T-helper 9 cell (primary cell): ENCODE measurements at places on chromosomes 3 and 15.
A peak's percentile ranks its signal among the peaks of the same experiment; 100 is the strongest.

GRCh38 chr15:22967084-22967770 is 12.9 kb downstream of the CYFIP1 start:
- DNase-seq: no peak

DNA sequence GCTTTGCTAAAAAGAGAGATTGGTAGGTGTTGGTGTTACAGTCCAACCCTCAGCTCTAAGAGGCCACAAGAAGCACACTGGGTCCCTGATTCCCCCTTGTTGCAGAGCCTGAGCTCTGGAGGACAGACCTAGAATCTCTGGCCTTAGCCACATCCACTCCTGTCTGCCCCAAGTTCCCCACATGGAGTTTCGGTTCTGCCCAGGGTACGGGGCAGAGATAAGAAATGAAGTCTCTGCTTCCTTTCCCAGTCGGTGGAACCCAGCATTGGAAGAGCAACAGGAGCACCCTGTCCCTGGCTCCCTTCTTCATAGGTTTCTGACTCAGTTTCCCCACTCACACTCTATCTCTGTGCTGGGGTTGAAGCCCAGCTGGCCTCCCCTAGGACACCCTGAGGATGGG is 13.2 kb downstream of the PRR23E start:
- no peak for DNase-seq

DNA sequence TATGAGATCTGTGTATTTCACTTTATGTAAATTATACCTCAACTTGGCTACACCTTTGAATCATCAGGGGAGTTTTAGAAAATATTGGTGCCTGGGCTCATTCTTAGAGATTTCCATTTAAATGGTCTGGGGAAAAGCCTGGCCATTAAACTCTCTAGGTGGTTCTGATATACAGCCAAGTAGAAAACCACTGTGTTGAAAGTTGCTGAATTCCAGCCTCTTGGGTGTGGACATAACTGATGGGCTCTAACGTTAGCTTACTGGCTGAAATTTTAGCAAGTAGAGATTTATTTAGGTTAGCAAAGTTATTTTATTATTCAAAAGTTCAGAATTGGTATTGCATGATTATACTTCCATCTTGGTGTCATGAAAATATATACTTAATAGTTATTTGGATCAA is 84.1 kb downstream of the ATG7 start:
- DNase-seq: no peak

DNA sequence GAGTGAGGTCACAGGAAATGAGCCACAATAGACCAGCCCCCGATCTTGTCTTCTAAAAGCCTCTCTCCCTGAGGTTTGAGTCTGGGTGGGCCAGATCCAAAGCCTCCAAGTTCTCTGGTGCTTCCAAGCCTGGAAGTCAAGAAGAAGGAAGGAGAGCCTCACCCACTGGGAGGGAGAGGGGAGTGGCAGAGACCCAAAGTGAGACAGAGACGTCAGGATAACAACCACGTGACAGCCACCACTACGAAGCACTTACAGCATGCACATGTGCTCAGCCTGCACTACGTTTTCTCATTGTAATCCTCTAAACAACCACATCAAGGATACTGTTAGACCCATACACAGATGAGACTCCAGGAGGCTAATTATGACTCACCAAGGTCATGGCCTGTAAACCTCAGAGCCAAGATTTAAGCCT is 197.3 kb upstream of the LINGO1 start:
- DNase-seq: no peak

- DNase-seq: no peak
Observed at GRCh38 chr3:99920481-99921376, 103.1 kb downstream of the CMSS1 start.

DNA sequence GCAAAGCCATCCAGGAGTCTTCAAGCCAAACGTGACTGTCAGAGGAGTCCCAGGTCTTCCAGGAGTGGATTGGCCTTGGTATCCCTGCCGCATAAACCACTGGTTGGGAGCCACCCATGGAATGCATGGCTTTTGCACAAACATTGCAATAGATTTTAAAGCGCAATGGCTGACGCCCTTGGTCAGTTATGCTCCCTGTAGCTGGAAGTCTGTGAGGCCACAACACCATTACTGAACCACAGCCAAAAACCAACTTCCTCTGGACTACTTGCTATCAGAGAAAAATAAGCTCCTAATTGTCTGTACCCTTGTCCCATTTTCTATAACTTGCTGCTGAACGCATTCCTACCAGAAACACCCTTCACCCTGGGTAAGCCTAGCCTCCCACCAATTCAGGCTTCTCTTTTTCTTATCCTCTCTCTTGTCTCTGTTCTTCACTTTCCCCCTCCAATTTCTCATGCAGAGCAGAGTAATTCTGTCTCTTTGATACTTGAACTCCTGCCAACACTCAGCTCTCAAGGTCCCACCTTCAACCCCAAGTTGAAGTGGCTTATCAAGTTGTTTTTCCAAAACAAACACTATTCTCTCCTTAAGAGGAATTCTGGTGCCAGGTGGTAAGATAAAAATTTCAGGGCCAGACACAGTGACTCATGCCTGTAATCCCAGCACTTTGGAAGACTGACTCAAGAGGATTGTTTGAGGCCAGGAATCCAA is 176.4 kb upstream of the UBE2E1 start:
- DNase-seq: no peak

- no peak for DNase-seq
Observed at GRCh38 chr15:66730168-66731021, 28.4 kb downstream of the SMAD6 start.

GRCh38 chr3:33936921-33937525 is 138.6 kb downstream of the PDCD6IP start:
- no peak for DNase-seq

- no peak for DNase-seq
Observed at GRCh38 chr3:112687211-112687610, 46.3 kb upstream of the CCDC80 start.

- DNase-seq: no peak
Observed at GRCh38 chr15:100926971-100927756, 8.0 kb downstream of the LRRK1 start.

GRCh38 chr15:39925112-39925842 is 5.2 kb upstream of the GPR176 start:
- DNase-seq: no peak

GRCh38 chr3:16452261-16452660 is 61.2 kb downstream of the RFTN1 start:
- DNase-seq: no peak

DNA sequence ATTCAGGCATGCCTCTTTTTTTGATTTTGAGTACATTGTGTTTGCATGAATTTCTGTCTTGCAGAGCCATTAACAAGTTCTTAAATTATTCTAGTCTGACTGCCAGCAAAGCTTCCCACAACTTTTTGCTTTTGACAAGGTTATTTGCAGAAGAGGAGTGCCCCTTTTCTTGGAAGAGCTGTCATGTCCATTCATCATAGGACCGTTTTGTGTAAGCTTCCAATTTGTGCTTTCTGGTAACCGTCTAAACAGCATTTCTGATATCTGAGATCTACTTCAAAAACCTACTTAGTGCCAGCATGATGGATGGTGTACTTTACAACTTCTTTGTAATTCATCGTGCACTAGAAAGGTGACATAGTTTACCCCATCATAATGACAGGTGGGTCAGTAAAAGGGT is 379.7 kb downstream of the NAALADL2 start:
- no peak for DNase-seq

GRCh38 chr3:122908251-122908650 is 113.4 kb downstream of the SLC49A4 start:
- DNase-seq: no peak

- DNase-seq: peak; percentile 11
Observed at GRCh38 chr3:68007621-68008226, 353.3 kb upstream of the SUCLG2 start.

GRCh38 chr3:157683668-157684067 is 180.5 kb upstream of the VEPH1 start:
- no peak for DNase-seq

DNA sequence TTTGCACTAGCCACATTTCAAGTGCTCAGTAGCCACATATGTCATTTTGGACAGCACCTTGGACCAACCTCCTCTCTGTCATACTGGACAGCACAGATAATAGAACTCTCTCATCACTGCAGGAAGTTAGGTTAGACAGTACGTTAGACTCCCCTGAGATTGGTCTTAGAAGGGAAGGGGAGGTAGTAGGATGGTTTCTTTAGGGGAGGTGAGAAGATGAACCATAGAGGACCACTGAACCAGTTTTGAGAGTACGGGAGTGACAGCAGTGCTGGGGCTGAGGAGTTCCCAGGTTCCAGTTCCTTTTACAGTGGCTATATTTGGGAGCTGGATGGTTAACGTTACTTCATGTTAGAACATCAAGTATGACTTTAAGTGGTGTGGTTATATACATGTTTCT is 7.8 kb downstream of the LRCH3 start:
- no peak for DNase-seq

DNA sequence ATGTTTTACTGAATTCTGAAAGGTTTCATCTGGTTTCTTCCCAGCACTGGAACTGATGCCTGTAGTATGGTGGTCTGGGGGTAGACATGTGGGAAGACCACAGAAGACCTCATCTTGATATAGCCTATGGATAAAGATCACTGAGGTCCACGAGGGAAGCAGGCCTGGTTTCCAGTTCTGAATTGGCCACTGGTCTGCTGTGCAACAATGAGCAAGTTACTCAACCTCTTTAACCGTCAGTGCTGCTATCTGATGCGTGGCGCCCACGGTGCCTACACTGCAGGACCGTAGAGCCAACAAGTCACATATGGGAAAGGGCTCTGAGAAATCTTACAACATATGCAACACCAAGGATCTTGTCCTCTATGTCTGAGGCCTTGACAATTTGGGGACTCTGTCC is 13.3 kb downstream of the TLE3 start:
- no peak for DNase-seq

DNA sequence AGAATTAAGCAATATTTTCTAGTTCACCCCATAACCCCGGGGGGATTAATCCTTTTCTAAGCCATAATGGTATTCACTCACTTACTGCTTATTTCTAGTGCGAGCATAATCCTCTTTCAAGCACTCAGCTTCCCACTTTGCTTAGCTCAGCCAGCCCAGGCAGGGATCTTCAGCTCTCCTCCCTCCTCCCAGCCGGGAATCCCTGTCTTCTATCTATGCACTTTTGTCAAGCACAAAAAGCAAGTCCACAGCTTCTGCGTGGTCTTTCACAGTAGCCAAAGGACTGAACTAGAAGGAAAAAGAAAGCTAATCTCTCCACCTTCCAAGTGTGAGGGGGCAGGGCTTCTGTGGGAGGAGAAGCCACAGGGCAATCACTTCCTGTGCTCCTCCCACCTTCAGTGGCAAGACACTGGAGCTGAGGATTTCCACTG is 62.8 kb downstream of the PEX5L start:
- no peak for DNase-seq

DNA sequence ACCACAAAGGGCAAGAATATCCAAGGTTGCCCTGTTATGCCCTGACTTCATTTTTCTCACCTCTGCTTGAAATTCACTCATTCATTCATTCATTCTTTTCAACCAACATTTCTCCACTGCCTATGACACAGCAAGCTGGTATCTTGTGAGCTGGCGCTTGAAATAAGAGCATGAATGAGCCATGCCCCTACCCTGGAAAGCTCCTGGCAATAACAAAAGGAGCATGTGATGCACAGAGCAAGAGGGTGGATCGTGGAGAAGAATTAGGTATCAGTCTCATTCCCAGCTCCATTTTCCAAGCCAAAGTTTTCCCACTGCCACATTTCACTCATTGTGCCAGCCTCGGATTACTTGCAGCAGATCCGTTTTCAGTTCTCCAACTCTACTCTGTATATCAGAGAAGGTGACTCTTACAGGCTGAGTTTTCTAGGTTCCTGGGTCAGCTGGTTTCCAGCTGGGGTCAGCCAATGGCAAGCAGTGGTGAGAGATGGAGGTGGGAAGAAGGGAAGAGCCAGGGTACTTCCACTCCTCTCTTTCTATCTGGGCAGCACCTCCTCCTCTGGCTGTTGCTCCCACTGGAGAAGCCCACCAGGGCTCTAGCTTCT is 144.8 kb downstream of the SUCLG2 start:
- DNase-seq: no peak

DNA sequence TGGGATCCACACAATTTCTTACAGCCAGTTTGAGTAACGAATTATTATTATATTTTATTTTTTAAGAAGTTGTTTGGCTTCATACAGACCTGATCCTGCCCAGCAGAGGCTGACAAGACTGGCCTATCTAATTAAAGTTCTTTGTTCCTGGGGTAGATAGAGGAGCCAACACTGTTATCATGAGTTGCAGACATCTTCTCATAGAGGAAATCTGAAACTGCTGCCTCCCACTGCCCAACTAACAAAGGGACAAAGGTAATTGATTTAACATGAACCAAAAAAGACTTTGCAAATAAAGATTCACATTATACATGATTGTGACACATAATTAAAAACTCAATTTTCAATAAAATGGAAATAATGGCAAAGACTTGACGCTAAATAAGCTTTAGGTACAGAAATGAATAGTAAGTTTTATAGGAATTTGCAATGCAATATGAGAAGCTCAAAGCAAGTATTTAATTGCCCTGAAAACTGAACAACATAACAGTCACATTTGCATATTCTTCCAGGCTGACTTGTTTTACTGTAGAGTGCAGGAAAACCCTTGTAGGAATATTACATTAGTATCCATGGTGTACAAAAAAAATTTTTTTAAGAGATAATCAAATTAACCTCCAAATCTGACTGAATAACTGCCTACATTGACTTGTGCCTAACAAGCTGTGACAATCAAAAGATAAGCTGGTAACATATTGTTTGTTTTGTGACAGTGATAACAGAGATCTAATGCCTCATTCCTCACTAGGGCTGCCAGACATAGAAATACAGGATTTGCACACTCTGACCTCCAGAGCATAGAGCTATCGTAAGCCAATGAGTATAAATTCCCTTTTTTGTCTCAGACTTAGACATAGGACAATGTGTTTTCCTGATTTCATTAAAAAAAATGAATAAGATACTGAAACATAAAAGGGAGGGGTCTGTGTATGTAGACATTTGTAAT is 273.2 kb downstream of the MFSD1 start:
- DNase-seq: no peak

DNA sequence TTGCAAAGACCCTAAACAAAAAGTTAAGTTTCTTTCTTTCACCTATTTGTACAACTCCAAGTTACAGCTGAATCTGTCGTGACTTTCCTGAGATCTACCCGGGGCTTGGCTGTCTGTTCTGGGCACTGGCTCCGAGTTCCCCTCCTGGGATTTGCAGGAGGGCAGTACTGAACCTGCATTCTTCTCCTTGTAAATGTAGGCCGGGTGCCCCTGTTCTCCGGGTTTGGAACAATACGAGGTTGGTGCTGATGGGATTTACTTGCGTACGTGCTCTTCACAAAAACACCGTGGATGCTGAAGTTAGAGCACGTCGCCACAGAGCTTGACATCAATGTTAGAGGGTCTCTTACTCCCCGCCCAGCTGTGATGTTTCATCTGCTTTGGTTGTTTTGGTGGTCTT is 48.1 kb downstream of the KLHL25 start:
- no peak for DNase-seq

DNA sequence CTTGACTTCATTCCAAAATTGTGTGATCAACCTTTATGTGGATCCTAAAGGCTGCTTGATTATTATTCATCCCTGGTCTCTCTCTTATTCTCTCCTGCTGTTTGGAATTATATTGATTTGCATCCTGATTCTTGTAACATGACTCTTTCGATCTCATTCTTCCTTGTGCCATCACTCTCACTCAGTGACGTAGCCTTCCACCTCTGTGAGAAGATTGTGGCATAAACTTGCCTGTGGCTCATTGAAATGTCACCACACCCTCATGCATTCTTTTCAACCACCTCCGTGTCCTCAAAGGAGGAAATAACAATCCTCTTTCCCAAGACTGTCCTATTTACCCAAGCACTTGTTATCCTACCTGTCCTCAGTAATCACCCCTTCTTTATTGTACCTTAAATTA is 41.3 kb upstream of the GCNT3 start:
- DNase-seq: no peak
